ENCODE measurements at places on chromosomes 4 and X.

- DNase-seq = no peak
Measured at GRCh38 chr4:72791054-72791453, 222.0 kb upstream of the ADAMTS3 start.

DNA sequence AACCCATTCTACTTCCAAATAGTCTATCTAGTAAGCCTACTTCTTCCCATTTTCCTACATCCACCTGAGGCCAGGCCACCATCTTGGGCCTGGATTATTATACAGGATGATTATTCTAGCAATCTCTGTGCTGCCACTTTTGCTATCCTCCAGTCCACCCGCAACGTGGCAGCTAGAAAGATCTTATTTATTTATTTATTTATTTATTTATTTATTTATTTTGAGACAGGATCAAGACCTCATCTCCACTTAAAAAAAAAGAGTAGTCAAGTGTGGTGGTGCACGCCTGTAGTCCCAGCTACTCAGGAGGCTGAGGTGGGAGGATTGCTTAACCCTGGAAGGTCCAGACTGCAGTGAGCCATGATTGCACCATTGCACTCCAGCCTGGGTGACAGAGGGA, 15.2 kb upstream of the BCOR start:
- no peak for DNase-seq

GRCh38 chr4:2080429-2081300, 21.5 kb downstream of the NAT8L start:
- no peak for DNase-seq

DNA sequence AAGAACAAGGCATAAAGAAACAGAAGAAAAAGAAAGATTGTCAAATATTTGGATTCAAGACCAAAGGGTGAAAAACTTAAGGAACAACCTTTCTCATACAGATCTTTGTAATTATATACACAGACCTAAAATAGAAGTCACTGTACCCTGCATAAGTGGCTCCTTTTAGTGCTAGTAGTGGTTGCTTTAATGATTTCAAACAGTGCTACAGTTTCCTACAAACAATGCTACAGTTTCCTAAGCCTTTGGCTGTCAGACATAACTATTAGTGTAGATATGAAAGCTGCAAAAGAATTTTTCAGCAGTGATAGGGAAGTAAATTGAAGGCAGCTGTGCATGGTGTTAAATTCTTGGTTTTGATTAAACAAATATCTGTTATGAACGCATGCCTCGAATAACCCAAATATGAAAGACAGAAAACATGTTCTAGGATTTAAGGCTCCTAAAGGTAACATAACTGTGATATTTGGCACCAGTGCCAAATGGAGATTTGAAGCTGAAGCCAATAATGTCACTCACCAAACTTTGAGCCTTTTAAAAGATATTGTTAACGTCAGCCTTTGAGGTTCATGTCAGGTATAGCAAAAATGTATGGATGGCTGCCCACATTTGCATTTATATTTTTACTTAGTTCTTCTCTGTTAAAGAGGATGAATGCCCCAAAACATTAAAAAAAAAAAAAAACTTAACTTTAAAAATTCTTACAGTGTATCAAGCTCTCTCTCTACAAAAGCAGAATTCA, 36.6 kb downstream of the SMARCAD1 start:
- DNase-seq = no peak

DNA sequence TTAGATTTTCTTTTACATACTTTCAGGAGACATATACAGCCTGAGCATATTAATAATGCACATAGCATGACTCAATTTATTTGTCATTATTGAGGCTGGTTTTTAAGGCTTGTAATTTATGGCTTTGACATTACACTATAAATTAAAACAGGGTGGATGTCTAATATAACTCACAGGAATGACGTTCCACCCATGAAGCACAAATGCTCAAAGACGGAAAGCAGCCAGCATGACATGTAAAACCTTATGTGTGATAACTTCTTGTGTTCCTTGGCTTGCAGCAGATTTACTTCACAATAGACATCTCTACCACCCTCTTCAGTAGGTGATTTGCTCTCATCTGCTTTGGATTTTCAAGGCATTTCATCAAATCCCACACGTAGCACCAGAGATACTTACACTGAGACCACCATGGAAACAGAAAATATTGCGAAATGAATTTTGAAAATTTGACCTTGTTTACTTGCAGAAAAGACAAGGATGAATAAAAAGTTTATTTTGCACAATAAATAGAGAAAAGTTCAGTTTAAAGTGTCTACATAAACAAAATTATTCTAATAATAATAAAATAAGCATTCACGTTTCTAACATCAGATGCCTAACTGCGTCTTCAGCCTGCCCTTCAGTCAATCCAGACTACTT, 64.7 kb upstream of the BTC start:
- DNase-seq = no peak
